ENCODE measurements at places on chromosomes 1 and 21.

GRCh38 chr1:206693029-206693428, 8.3 kb downstream of the MAPKAPK2 start:
- no peak for DNase-seq

DNA sequence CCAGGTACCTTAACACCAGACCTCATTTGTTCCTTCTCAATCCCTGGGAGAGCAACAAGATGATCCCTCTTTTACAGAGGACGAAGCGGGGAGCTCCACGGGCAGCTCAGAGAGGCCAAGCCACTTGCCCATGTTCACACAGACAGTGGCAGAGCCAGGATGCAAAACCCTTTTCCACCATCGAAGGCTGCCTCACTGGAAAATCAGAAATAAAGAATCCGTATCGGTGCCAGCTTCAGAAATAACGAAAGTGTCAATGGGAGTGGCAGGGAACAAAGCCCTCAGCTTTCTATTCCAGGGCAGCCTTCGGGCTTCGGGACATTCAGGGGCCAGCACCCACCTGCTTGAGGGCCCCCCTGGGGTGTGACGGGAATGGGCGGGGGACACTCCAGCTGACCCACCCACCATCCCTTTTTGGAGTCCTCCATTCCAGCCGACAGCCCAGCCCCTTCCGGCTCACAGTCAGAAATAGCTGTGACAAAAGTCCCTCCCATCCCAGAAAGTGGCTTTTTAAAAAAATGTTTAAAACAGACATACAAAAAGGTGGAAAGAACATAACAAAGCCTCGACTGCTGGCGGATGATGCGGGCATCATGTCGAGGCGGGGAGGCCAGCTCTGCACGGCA, 6.0 kb downstream of the IFFO2 start:
- no peak for DNase-seq

DNA sequence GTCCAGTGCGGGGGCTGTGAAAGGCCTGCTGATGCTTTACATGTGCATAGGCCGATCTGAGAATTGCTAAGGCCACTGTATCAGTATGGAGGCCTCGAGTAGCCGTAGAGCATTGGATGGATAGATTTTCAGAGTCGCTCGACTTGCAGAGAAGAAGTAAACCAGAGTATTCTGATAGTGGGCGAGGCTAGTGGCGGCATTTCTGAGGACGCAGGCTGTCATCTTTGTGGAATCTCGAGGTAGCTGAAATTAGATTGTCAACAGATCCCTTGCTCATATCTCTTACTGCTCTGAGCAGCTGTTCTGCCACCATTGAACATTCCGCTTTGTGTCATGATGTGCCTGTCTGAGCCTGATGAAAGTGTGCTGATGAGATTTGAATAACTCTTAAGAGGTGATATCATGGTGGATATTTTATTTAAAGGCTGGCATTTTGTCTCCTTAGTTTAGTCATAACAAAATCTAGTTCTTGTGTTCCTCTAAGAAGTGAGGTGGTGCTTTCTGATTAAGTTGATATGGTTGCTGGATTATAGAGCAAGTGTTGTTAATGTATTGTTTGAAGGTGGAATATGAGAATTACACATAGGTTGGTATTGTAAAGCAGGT, 1.5 kb downstream of the KIF1B start:
- DNase-seq, result no peak

DNA sequence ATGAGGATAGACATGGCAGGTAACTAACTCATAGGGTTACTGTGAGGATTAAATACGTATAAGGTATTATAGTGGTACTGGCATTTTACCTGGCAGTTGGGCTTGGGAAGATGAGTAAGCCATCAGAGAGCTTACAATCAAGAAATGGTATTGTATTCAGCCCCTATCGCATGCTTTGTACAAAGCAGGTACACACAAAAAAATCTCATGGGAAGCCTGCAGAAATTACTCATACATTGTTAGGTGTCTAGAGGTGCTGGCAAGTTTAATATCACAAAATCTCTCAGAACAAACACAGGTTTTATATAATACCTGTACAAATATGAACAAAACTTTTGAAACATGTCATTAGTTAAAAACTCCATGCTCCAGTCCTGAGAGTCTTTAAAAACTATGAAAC, 71.8 kb upstream of the CNN3 start:
- no peak for DNase-seq

DNA sequence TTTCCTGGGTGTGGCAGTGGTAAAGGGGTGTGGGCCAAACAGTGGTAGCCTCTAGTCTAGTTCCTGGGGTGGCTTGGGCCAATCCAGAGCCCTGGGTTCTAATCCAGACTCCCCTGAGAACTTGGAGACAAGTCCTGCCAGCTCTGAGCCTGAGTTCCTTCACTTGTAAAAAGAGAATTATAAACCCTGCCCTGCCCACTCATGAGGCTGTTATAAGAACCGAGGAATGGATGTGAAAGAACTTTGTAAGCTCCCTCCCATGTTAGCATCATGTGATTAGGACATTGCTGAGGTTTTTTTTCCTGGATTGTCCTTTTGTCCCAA, 131.0 kb downstream of the RRAGC start:
- DNase-seq, result no peak

DNA sequence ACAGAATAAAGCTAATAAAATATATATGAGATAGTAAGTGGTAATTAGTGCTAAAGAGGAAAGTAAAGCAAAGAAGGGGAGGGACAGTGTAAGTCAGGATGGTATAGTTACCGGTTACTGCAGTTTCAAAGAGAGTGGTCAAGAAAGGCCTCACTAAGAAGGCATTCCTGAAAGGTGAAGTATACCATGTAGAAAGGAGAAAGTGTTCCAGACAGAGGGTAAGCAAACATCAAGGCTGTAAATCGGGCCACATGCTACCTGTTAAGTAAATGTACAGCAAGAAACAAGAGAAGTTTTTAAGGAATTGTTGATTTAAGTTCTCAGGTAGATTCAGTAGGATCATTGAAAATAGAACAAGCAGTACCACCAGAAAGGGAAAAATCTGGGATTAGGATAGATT, 9.7 kb downstream of the DESI2 start:
- no peak for DNase-seq

DNA sequence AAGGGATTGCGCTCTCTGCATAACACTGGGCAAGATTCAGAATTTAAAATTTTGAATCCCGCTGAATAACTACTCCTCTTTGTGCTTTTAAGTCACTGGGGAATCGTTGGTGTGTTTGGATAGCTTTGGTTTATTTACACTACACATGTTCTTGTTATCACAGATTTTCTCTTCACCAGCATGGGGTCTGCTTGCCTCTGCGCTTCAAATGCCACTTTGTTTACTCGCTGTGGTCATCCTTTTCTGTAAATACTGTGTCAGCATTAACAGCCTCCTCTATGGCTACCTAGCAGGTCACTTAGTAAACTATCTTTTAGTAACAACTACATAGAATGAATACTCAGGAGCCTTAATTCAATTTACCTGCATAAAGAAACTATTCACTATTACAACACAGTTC, 14.4 kb upstream of the KCNH1 start:
- no peak for DNase-seq

- DNase-seq, result no peak
Measured at GRCh38 chr1:172420385-172420784, at the start of gene C1orf105. Gene C1orf105 (plus strand): TSS chr1:172420685. CDS start chr1:172420886, 201 bp downstream.

DNA sequence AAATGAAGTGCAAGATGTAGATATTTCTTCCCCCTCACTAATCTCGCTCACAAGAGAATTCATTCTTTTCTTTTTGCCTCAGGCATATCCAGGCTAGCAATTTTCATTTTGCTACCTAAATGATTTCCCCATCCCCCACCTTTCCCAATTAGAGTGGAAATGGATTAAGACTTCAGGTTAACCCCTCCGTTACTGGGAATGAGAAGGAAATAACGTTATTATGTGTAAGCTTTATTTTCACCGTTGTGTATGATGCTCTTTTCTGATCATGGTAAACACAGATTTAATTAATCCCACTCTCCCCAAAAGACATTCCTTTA, 143.9 kb downstream of the RUNX1 start:
- DNase-seq, result no peak

DNA sequence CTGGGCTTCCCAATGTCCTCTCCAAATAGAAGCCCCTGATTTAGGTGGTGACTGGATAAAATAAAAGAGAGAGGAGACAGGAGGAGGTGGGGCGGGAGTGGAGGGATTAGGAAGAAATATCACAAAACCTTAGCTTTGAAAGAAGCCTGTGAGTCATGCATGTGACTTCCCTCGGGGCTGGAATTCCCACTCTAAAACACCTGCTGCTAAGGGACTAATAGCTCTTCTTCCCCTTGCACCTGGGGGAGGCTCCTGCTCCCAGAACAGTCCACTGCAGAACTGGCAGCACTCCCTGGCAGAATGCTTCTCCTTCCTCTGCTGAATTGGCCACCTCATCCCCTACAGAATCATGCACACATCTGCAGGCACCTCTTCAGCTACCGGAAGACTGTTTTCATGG, 207.2 kb downstream of the ATG4C start:
- DNase-seq, result no peak

GRCh38 chr1:27570784-27571183, 33.2 kb downstream of the AHDC1 start:
- DNase-seq, result no peak

DNA sequence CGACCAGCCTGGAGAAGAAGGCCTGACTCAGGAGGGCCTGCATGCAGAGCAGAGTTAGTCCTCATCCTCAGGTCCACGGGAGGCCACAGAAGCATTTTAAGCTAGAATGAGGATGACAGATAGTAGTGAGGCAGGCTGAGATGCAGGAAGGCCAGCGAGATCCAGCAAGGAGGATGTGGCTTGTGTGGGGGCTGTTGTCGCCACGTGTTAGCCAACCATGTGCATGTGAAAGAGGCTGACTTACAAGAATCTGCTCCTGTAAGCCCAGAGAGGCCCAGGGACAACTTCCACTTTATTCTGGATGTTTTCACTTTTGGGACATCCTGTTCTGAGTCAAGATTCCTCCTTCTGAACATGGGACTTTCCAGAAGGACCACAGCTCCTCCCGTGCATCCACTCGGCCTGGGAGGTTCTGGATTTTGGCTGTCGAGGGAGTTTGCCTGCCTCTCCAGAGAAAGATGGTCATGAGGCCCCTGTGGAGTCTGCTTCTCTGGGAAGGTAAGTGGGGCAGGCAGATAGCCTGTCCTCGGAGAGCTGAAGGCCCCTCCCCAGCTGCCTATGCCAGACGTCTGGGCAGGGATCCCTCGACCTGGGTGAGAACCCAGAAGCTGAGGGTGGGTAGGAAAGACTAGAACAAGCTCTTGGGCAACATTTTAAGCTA, at the start of gene SLAMF8:
TSS of gene SLAMF8 (plus strand) at position 433 of the 661 bp plus-strand sequence. CDS start at position 459, 26 bp downstream.
- no peak for DNase-seq

DNA sequence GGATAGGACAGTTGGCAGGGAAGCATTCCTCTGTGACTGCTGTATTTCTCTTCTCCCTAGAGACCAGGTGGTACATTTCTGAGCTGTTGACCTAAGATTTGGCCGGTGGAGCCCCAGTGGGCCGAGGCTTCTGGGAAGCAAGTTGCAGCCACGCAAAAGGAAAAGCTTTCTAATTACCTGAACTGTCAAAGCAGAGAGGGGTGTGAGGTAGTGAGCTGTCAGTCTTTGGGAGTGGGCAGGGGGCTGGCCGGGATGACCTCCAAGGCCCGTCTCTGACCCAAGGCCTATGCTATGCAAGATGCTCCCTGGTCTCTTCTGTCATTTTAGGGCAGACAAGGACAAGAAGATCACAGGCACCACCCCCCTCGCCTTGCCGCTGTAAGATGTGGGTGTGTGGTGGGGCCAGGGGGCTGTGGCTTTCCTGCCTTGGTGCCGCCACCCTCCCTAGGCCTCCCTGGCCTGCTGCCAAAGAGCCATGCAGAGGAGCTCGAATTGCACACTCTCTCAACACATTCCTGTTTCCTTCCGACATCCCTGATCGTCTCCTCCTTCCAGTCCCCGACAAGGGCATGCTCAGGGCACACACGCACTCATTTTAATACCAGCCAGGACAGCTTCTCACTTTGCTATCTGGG, 7.7 kb downstream of the PADI1 start:
- DNase-seq, result peak; percentile 46

- DNase-seq, result no peak
Measured at GRCh38 chr1:198906739-198907422, 268.0 kb downstream of the PTPRC start.

DNA sequence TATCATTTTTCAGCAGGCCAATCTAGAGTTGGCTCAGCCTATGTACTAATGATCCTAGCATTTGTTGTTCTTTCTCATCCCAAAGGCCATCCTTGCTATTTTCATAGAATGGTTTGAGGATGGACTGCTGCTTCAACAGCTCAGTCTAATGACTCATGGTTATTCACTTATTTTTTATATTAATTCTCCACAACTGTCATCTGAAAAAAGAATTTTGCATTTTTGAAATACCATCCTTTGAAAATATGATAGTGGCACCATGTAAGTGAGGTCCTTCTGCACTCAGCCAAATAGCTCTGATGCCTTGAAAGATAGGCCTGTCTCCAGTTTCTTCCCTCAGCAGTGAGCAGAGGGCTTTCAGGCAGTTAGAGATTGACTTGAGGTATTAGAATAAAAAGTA, 377.5 kb downstream of the LMO4 start:
- no peak for DNase-seq

- peak; percentile 59 for DNase-seq
Measured at GRCh38 chr1:19341201-19342061, 29.3 kb downstream of the SLC66A1 start.

DNA sequence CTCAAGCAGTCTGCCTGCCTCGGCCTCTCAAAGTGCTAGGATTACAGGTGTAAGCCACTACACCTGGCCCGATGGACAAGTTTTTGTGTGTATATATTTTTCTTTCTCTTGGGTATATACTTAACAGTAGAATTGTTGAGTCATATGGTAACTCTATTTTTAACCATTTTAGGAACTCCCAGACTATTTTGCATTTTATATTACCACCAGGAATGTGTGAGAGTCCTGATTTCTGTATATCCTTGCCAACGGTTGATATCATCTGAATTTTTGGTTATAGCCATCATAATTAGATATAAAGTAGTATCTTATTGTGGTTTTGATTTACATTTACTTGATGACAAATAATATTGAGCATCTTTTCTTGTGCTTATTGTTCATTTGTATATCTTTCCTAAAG, 20.7 kb downstream of the FNBP1L start:
- DNase-seq, result no peak

GRCh38 chr21:43369124-43369523, 57.8 kb downstream of the SIK1 start:
- DNase-seq, result no peak

DNA sequence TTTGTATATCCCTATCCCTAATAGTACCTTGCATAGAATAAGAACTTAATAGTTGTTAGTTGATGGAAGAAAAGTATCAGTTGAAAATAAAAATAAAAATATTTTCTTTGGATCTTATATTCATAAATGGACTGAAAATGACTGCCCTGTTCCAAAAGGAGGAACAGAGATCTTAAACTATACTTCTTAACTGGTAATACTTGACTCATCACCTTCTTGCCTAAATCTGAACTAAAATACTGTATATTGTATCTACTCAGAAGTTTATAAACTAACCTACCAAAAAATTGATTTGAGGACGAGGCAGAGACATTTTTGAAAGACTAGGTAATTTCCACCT, 178.8 kb downstream of the SYT2 start:
- no peak for DNase-seq

- no peak for DNase-seq
Measured at GRCh38 chr1:230352537-230352936, 73.6 kb downstream of the PGBD5 start.

- no peak for DNase-seq
Measured at GRCh38 chr1:42557230-42557851, 94.3 kb downstream of the CCDC30 start.

GRCh38 chr1:16913181-16913832, 8.4 kb upstream of the CROCC start:
- DNase-seq, result no peak

- no peak for DNase-seq
Measured at GRCh38 chr21:15132781-15133180, 68.0 kb upstream of the NRIP1 start.

All from T follicular helper cell (primary cell).